Activated naive CD8-positive, alpha-beta T cell treated with anti-CD3 and anti-CD28 coated beads for 36 hours (primary cell): ENCODE measurements at places on chromosomes 7 and 10. TPM values are rescaled to one million over a fixed set of nuclear protein-coding genes. Genes with fewer than 3 reads are reported as not detected.

Gene RAMP3
- total RNA-seq = not detected

- H3K4me3 ChIP-seq = no peak overlapping the region
- H3K4me1 ChIP-seq = peaks cover 4% of the 10 kb centered on the region
- H3K27ac ChIP-seq = no peak overlapping the region
- H3K36me3 ChIP-seq = no peaks in the 10 kb centered on the region
- H3K27me3 ChIP-seq = no peaks in the 10 kb centered on the region
Observed at GRCh38 chr7:101534873-101535272, 94.2 kb downstream of the MYL10 start.

- no peaks in the 10 kb centered on the region for H3K27me3 ChIP-seq
- H3K27ac ChIP-seq = no peak overlapping the region
- no peak overlapping the region for H3K4me3 ChIP-seq
- no peaks in the 10 kb centered on the region for H3K4me1 ChIP-seq
- no peak for DNase-seq
- H3K36me3 ChIP-seq = no peaks in the 10 kb centered on the region
Observed at GRCh38 chr7:78323118-78323517, 524.5 kb downstream of the PHTF2 start.

DNA sequence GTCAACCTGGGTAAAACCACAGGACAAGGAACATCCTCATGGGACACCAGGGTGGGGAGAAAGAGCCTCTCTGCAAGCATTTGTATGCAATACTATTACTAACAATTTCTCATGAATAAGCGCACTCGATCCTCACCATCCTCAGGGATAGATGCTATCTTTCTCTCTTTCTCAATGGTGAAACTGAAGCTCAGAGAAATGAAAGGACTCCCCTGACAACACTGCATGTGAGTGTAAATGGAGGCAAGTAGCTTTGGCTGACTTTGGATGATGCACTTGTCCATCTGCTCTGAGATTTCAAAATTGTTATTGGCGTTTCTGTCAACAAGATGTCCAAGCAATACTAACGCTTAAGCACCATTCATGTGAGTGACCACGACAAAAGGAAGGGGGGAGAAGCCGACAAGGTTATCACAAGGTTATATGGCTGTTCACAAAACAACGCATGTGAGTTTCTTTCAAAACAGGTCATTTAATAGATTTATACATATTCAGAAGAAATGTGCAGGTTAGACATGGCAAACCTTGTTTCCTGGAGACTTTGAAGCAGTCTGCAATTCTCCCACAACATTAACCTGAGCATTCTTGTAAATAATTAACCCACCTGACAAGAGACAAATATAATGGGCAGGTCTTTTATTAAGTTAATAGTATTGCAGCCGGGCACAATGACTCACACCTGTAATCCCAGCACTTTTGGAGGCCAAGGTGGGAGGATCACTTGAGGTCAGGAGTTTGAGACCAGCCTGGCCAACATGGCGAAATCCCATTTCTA, 54.0 kb downstream of the IFIT5 start:
- H3K27me3 ChIP-seq = no peaks in the 10 kb centered on the region
- peaks cover 10% of the 10 kb centered on the region for H3K4me1 ChIP-seq
- no peaks in the 10 kb centered on the region for H3K36me3 ChIP-seq
- H3K4me3 ChIP-seq = no peak overlapping the region
